ENCODE measurements at places on chromosomes 4 and X.

GRCh38 chr4:52260514-52261210, 209.6 kb downstream of the SPATA18 start:
- DNase-seq = no peak

GRCh38 chrX:10379878-10380277, 223.1 kb downstream of the CLCN4 start:
- no peak for DNase-seq

GRCh38 chr4:138087066-138087719, 155.0 kb downstream of the SLC7A11 start:
- peak; percentile 26 for DNase-seq

- no peak for DNase-seq
Measured at GRCh38 chr4:38987491-38987890, 44.7 kb downstream of the TMEM156 start.

Data from fibroblast of skin of scalp (primary cell).